ENCODE measurements at places on chromosomes 11 and 22.
A peak's percentile ranks its signal among the peaks of the same experiment; 100 is the strongest.

DNA sequence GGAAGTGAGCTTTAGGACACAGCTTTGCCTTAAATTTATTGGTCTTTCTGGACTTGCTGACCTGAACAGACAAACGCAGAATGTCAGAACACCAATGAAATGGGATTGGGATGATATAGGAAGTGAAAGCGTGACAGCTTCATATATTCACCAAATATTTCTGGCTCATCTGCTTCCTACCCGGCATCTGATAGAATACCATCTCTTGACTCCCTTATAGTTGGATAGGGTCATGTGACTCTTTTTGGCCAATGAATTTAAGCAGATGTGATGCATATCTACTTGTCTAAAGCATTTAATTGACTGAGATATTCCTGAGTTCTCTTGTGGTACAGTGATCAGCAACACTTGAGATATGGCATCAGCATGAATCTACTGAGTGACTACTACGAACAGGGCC is 2.5 kb upstream of the CAPRIN1 start:
- DNase-seq = no peak

DNA sequence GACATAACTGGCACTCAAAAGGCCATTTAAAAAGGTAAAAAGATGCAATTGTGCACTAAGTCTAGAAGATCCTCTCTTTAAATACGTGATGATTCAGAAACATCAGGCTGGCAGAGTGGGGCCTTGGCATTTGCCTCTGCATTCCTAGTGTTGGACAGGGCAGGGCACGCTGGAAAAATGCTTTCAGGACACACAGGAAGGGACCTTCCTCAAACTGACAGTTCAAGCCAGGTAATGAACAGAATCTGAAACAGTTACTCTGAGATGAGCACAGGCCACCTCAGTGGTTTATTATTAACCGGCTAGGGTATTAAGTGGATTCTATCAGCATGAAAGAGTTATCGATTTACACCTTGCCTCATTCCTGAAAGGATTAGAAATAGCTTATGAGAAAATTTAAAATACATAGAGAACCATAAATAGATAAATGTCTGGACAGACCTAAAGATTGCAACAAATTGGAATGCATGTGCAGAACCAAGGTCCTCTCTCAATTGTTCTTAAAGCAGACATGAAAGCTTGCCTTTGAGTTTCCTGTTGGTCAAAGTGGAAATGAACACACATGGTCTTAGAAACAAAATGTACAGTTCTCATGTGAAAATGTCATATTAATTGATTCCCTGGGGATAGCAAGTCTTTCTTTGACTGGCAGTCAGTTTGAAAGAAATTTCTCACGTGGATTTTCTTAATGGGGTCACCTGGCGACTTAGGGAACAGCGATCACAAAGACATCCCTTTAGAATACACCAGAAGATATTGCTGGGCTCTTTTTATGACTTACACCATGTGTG is 21.5 kb upstream of the CSNK2A3 start:
- DNase-seq = no peak

GRCh38 chr22:35601743-35602615 is 15.2 kb downstream of the MB start:
- peak; percentile 81 for DNase-seq

DNA sequence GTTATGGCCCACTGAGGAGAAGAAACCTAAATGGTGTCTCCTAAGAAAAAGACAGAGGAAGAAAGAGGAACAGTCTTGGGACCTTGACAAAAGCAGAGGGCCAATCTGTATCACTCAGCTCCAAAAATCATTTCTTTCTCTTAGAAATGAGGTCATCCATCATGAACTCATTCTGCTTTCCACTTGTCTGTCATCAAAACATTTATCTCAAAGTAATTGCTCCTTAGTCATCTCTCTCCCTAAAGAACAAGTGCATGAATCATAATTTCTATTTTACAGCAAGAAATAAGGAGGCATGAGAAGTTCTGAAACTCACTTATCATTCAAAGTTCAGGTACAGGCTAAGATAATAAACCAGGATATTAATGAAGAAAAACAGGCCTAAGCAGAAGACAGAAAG is 375.6 kb downstream of the KCNA4 start:
- DNase-seq = no peak

- DNase-seq = no peak
Observed at GRCh38 chr11:5368502-5369043, 15.0 kb upstream of the OR51M1 start.

- peak; percentile 72 for DNase-seq
Observed at GRCh38 chr11:68008381-68009337, 1.5 kb upstream of the ALDH3B1 start.

- no peak for DNase-seq
Observed at GRCh38 chr11:48148749-48149148, 67.9 kb upstream of the OR4B1 start.

DNA sequence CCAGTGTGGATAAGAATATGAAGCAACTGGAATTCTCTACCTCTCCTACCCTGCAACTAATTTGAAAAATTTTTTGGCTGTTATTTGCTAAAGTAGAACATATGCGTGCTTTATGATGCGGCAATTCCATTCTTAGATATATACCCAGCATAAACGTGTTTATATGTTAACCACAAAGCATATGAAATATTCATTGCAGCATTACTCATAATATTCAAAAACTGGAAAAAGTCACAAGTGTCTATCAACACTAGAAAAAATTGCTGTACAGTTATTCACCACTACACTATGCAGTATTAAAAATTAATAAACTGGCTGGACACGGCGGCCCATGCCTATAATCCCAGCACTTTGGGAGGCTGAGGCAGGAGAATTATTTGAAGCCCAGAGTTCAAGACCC is 226.4 kb downstream of the LUZP2 start:
- DNase-seq = no peak

DNA sequence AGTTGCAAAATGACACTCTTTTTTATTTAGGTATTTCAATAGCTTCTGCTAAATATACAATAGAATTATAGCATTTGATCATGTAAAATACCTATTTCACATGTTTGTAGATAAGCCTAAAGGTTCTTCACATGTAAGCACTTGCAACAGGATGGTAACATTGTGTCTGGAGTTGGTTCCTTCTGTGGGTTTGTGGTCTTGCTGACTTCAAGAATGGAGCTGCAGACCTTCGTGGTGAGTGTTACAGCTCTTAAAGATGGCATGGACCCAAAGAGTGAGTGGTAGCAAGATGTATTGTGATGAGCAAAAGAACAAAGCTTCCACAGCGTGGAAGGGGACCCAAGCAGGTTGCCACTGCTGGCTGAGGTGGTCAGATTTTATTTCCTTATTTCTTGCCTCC is 246.4 kb upstream of the PDGFD start:
- no peak for DNase-seq

DNA sequence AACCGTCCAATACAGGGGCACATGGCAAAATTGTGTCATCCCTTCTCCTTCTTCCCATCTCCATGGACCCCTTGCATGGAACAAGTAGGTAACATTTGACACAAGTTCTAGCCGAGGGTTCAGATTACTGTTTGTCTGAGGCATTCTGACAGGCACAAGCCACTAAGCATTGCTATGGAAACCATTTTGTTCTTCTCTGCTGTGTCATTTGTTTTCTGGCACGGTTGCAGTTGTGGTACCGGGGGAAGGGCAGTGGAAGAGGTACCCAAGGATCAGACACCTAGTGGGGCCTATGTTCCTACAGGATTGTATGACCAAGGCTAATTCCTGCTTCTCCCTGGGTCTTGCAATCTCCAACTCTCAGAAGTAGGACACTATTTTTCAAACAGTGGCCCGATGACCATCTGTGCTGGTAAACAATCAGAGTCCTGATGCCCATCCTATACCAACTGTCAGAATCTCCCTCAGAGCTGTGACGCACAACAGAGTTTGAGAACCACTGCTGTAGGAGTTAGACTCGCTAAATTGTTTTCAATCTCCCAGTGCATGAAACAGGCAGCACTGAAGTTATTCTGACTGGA is 69.3 kb downstream of the KCNC1 start:
- DNase-seq = no peak

DNA sequence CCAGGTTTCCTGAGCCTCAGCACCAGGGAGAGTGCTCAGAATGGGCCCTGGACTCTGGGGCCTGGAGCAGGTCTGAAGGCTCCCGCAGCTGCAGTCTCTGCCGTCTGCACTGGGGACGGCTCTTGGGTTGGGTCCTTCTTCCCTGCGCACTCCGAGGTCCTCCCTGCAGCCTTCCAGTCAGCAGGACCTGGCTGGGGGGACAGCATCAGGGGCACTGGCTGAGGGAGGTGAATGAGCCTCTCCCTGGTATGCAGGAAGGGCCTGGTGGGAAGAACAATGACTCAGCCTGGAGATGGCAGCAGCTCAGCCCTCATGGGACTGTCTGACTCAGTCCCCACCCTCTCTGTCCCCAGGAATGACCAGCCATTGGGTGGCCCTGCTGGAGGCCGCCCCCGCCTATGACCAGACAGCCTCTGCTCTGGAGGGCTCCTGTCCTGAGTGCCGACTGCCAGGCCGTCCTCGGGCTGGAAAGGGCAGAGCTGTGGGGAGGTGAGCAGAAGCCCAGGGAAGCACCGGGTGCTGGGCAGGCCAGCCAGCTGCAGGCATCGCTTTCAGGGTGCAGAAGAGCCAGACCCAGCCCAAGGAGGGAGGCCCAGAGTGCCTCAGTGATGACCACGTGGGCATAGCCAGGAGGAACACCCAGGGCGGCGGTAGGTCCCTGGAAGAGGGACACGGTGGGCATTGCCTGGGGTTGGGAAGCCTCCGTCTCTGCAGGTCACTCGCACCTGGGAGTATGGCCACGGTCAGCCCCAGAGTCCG is 455.0 kb downstream of the BRD1 start:
- DNase-seq = peak; percentile 46

- DNase-seq = no peak
Observed at GRCh38 chr11:61964058-61964665, 3.3 kb downstream of the FTH1 start.

DNA sequence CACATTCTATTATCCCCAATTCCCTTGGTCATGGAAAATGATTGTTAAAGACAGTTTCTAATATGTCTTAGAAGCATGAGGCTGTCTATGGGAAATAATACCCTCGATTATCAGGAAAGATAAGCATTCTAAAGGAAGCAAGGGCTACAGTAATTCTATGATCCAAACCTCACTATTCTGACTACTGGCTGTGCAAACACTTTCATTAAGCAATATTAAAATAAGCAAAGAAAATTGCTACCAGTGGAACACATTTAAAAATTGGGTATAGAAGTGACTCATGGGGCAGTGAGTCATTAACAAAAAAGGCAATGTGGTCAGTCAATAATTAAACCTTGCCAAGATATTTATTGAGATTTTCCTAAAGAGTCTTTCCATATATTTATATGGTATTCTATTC is 1415.2 kb upstream of the TENM4 start:
- DNase-seq = no peak

- DNase-seq = no peak
Observed at GRCh38 chr11:60396382-60396781, at the start of gene MS4A14. MS4A14 (plus strand) TSS chr11:60396459; CDS start chr11:60396579, 120 bp downstream.

DNA sequence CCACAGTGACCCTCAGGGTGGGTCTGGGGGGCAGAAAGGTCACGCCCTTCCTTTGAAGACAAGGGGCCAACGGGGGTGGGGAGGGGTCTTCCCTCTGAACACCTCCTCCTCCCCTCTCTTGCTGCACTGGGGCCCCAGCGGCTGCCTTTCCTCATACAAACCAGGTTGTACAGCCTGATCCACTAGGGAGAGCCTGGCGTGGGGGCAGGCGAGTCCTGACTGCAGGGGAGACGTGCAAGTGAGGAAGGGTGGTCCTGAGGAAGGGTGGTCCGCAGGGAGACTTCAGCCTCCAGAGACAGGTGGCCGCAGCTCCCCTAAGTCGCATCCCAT is 43.6 kb upstream of the LINC01488 start:
- no peak for DNase-seq

- no peak for DNase-seq
Observed at GRCh38 chr11:119479685-119480275, 56.8 kb upstream of the THY1 start.

DNA sequence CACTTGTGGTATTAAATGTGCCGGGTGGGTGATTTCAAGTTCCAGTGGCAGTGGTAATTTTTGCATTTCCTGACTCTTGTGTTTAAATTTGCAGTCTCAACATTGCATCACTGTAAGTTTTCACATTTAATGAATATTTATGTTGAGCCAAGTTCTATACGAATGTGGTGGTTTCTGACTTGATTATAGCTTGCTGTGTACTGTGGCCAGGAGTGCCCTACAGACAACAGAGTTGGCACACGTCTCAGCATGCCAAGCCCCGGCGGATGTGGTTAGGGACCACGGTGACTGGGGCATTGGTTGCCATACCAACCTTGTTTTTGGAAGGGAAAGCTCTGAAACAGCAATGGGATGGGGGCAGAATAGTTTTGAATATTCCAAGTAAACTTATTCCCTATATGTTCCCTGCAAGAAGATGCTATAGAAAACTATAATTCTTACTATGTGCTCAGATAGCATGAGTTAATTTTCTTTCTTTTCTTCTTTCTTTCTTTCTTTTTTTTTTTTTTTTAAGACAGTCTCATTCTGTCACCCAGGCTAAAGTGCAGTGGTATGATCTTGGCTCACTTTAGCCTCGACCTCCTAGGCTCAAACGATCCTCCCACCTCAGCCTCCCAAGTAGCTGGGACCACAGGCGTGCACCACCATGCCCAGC is 16.0 kb downstream of the ZNRF3 start:
- no peak for DNase-seq

DNA sequence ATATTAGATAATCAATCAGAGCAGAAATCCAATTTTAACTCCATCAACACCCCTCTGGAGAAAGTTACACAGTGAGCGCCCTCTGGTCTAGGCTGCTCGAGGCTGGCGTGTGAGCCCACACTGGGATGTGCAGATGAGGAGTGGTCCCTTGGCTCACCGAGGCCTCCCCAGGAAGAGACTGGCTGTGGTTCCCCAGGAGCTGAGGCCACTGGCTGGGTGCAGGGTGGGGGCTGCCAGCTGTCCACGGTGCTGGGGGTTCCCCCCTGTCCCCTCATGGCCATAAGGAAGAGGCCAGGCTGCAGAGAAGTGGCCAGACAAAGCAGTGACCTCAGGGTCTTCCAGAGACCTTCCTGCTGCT is 750.7 kb downstream of the BRD1 start:
- no peak for DNase-seq

DNA sequence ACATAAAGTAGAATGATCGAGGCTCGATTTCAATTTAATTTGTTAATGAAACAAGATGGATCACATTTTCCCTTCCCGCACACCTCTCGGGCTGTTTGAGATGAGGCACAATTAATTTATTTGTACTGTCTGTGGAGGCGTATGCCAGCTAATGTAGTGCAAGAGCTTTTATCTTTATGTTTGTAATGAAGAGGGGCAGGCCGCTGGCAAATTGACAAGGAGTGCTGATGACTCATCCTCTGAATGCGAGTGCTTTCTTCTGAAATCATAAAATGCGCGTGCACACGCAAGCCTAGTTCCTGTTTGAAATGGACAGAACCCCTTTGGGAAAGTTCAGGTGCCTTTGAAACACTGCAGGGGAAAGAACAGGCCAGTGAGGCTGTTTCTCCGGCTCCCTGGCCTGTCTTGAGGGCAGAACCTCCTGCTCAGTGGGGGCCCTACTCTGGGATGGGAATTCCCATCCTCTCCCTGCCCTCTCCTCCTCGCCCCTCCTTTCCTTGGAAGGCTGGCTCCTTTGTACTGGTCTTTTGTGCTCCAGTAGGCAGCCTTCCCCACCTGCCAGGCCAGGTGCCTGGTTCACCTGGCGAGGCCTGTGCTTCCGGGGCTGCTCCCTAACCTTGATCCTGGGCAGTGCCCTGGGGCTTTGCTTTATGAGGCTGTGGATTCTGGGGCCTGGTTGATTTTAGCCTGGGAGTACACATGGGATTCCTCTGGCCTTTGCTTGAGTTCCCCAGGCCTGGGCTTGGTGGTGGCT is 50.3 kb downstream of the TEAD1 start:
- DNase-seq = peak; percentile 86
